ENCODE measurements at places on chromosomes 12 and 14.

DNA sequence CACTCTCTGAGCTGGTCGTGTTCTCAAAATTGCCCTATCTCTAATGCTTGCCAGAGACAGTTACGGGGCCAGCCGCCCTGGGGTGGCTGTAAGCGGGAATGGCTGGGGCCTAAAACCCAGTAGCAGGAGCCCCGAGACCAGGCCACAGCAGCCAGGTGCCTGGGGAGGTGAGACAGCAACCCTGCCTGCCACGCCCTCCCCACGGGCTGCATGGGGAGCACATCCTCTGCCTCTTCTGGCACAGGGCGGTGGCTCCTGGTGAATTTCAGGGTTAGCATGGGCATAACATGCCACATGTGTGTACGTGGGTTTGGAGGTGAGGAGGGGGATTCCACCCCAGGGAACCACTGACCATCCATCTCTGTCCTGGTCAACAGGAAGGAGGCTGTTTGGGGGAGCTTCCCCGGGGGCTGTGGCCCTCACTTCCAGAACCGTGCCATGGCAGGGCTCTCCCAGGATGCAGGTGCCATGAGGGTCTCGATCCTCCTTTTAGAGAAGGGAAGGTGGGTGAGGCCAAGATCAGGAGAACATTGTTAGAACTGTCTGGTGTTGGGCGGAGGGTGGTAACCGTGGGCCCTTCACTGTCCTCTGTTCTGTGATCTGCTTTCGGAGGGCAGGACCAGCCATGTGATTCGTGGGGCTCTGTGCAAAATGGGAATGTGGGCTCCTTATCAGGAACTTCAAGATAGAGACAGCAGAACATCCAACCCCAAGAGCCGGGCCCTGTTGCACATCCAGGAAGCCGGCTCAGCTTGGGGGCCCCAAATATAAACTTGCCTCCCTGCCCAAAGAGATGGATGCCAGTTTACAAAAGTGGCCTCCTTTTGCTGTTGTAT, 312.2 kb upstream of the DIO3 start:
- no peak for DNase-seq

- DNase-seq: no peak
Observed at GRCh38 chr14:105500036-105500725, 9.1 kb downstream of the TEDC1 start.

DNA sequence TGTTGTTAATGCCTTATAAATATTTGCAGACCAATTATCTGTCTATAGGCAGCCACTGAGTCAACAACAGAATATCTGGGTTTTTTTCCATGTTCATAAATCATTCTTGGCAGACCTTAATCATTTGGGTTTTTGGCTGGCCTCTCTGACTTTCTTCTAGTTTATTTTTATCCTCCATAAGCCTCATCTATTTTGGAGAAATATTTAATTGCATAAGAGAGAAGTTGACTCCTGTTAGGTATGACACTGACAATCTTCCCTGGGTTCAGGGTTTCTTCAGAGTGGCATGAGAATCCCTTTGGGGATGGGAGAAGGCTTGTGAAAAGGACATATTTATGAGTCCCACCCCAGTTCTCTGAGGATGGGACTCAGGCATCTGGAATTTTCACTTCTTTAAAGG, 299.8 kb downstream of the NRXN3 start:
- DNase-seq: no peak

- DNase-seq: peak; percentile 95
Observed at GRCh38 chr14:90454041-90455000, 57.5 kb downstream of the CALM1 start.

- no peak for DNase-seq
Observed at GRCh38 chr12:117820216-117820907, 148.4 kb downstream of the KSR2 start.

- DNase-seq: peak; percentile 68
Observed at GRCh38 chr12:122023339-122024131, 1.9 kb downstream of the BCL7A start.

- DNase-seq: peak; percentile 24
Observed at GRCh38 chr12:98645572-98646067, 530 bp downstream of the APAF1 start.

DNA sequence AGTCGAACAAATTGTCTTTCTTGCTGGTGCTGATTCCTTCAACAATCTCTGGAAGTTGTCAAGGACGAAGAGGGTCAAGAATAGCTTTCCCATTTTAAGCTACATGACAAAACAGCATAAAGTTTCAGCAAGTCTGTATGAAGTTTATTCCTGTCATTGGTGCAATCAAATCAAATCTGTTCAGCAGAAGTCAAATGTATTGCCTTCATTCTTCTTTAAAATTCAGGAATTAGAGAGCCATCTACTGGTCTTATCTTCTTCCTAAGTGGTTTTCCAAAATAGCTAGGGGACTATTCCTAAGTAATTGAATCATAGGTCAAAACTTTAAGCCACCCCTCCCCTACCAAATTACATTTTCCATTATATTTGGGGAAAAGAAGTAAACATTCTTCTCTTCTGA, 990.2 kb downstream of the GALC start:
- no peak for DNase-seq

- no peak for DNase-seq
Observed at GRCh38 chr12:127214186-127214585, 1052.8 kb upstream of the TMEM132C start.

DNA sequence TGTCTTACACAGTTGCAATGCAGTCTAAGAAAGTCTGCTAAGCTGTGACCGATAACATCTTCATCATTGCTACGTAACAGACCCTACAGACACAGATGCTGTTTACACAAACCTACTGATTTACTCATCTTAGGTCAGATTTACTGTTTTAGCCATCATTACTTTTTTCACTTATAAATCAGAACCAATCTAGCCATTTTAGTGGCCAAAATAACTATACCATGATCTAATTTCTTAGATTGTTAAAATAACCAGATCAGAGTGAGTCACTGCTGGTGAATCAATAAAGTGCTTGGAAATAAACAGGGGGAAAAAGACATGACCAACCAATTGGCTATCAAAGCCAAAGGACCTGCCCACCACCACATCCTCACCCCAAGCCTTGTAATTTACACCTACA, 57.0 kb upstream of the FOXN3 start:
- no peak for DNase-seq

DNA sequence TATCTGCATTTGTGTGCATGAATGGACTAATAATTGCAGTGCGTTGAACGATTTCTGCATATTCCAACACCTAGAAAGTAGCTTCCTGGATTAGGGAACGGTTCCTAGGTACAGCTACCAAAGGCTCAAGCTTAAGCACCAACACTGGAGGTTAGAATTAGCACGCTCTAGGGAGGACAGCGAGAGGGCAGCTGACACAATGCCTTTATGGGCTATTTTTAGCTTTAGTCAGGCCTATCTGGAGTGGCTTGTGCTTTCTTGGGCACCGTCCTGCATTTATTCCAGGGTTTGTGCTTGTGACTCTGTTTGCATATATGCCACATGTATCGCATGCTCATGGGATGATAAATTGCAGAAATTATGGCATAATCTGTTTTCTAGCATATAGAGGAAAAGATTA, 13.7 kb downstream of the ETV6 start:
- no peak for DNase-seq

GRCh38 chr12:53743266-53744129, 8.3 kb downstream of the CISTR start:
- peak; percentile 40 for DNase-seq

GRCh38 chr12:130104571-130105106, 57.6 kb upstream of the FZD10 start:
- peak; percentile 89 for DNase-seq

- DNase-seq: no peak
Observed at GRCh38 chr12:11773889-11774677, 124.6 kb downstream of the ETV6 start.

- peak; percentile 45 for DNase-seq
Observed at GRCh38 chr12:12786706-12787601, 1.5 kb downstream of the APOLD1 start.

DNA sequence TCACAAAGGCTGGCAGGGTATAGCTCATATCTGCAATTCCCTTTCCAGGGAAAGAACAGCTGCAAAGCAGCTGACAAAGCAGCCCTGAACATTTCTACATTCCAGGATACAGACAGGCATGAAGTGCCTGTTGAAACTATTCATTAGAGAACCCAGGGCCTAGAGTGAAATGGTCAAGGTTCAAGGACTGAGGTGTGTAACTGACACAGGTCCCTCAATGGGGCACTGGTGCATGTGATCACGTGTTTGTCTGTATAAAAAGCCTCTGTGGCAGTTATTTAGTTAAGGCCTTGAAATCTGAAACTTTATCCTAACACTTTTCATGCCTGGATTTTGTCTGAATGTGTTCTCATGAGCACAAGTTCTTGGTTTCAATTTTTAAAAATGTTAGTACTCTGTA, 47.1 kb downstream of the GIT2 start:
- peak; percentile 67 for DNase-seq

- no peak for DNase-seq
Observed at GRCh38 chr14:34247605-34248004, 214.4 kb downstream of the SPTSSA start.
